ENCODE measurements at places on chromosomes 11 and 22.
A peak's percentile ranks its signal among the peaks of the same experiment; 100 is the strongest.

GRCh38 chr11:102451681-102452460 lies 694 bp downstream of the TMEM123 start:
- peak; percentile 61 for DNase-seq

DNA sequence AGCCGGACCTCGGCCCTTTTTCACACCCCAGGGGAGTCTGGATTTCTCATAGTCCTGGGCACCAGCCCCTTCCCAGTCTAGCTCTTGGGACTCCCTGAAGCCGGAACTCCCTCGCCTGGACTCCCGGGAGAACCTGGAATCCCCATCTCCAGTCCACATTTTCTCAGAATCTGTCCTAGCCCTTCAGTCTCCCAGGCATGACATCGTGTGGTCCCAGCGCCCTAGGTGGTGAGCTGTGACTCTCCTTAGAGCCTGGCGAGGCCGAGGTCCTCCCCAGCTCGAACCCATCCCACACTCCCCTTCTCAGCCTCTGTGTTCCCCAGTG lies 673 bp upstream of the DUSP18 start:
- no peak for DNase-seq

DNA sequence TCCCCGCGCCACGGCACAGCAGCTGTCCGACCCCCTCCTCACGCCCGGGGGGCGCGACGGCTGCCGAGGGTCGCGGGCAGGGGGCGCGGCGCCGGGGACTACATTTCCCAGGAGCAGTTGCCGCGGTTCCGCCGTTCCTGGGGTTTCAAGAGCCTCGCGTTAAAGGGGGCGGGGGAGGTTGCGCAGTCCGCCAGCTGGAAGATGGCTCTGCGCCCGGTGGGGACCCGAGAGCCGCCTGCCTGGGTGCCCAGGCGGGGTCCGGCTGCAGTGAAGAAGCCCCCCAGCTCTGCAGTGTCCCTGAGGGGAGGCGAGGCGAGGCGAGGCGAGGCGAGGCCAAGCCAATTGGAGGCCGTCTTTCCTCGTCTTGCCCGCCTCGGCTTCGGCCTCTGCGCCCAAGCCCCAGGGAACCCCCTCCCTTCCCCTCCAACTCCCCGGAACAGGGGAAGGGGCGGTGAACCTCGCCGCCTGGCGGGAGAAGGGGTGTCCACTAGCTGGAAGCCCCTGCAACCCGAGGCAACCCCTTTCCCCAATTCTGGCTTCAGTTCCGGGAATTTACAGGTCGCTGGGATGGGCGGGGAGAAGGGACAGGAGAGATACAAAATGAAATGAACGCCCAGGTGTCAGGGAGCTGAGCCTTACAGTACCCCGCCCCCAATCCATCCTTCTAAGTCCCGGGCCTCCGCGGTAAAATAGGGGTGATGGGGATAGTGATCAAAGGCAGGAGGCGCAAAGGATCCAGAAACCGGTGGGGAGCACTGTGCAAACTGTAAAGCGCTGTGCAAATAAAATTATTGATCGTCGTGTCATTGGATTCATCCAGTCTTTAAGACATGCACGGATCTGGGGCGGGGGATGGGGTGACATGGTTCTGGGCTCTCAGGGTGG lies 5.2 kb upstream of the GCAT start:
- DNase-seq, result no peak

DNA sequence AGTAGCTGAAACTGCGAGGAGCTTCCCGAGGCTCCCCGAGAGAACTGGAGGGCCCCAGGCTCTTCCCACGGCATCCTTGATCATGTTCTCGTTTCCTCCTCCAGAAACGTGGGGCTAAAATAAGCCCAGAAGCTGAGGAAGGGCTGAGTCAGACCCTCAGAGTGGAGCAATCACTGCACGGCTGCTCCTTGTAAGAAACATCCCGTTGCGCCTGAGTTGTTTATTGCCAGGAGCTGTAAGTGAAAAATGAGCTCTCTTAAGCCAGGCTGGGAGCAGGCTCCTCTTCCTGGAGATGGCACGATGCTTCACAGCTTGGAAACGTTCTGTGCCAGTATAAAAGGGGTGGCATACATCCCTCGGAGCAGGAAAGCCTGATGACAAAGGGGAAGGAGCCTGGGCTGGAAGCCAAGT lies 47.3 kb upstream of the SYN3 start:
- no peak for DNase-seq

- DNase-seq, result no peak
Measured at GRCh38 chr11:12359761-12360160, 17.6 kb upstream of the PARVA start.

GRCh38 chr11:119376197-119376847 lies 5.2 kb downstream of the USP2 start:
- DNase-seq, result no peak

- no peak for DNase-seq
Measured at GRCh38 chr11:45834298-45834756, 12.9 kb upstream of the CRY2 start.

- no peak for DNase-seq
Measured at GRCh38 chr22:22181341-22181850, 63.2 kb upstream of the VPREB1 start.

- no peak for DNase-seq
Measured at GRCh38 chr22:23565305-23565914, 14.7 kb downstream of the IGLL1 start.

DNA sequence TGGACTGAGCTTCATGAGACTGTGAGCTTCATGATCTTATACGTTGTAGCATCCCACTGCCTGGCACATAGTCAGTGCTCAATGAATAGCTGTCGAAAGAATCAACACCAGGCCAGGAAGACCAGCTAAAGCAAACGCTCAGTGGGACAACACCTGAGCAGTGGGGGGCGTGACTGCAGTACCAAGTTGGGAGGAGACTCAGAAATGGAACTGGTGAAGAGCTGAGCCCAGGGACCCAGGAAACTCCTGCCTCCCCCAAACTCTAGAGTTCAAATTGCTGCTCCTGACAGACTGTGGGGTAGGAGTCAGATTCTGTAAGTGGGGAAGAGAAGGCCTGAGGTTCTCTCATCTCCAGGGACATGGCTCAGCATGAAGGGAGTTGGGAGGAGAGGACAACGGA lies 59.3 kb downstream of the MORC2 start:
- DNase-seq, result no peak

GRCh38 chr22:49967706-49968208 lies 7.2 kb downstream of the PIM3 start:
- no peak for DNase-seq

DNA sequence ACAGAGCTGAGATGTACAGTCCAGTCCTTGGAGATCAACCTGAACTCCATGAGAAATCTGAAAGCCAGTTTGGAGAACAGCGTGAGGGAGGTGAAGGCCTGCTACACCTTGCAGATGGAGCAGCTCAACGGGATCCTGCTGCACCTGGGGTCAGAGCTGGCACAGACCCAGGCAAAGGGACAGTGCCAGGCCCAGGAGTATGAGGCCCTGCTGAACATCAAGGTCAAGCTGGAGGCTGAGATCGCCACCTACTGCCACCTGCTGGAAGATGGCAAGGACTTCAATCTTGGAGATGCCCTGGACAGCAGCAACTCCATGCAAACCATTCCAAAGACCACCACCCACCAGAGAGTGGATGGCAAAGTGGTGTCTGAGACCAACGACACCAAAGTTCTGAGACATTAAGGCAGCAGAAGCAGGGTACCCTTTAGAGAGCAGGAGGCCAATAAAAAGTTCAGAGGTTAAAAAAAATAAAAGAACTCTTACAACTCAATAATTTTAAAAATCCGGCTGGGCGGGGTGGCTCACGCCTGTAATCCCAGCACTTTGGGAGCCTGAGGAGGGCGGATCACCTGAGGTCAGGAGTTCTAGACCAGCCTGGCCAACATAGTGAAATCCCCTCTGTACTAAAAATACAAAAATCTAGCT lies 69.9 kb upstream of the RTL6 start:
- no peak for DNase-seq

- DNase-seq, result no peak
Measured at GRCh38 chr22:36985211-36985889, 33.9 kb downstream of the TST start.

DNA sequence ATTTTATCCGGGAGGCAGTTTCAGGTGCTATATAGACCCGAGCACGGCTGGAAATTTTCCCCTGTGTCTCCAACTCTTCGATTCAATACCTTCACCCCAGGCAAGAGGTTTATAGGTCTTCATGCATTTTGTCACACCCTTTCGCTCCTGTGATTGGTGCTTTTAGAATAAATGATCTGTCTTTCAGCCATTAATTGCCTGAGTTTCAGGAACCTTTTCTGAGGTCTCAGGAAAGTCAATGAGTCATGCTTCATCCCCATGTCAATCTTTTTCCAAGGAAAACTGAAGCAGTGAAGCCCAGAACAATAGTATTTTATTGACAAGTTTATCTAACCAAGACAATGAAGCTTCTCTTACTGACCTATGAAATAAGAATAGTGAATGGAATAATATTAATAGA lies 29.9 kb downstream of the FAM181B start:
- DNase-seq, result no peak

- DNase-seq, result no peak
Measured at GRCh38 chr22:50526834-50527801, 1.7 kb upstream of the SCO2 start.

GRCh38 chr11:68328374-68329091 lies 16.1 kb downstream of the LRP5 start:
- DNase-seq, result no peak

DNA sequence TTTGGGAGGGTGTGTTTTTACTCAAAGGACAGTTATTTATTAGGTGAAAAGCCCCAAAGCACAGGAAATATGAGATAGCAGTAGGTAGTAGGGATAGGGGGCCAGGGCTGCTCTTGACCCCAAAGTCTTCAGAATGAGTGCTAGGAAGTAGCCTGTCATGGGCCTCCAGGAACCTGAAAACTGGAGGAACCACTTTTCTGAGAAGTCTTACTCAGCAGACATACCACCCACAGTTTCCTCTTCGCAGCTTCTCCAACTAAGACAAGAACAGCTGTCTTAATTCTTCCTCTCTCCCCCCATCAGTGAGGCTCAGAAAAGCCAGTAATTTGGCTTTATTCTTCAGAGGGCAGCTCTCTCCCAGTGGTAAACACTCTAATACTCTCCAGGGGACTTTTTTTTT lies 84.0 kb upstream of the CTSC start:
- DNase-seq, result no peak

DNA sequence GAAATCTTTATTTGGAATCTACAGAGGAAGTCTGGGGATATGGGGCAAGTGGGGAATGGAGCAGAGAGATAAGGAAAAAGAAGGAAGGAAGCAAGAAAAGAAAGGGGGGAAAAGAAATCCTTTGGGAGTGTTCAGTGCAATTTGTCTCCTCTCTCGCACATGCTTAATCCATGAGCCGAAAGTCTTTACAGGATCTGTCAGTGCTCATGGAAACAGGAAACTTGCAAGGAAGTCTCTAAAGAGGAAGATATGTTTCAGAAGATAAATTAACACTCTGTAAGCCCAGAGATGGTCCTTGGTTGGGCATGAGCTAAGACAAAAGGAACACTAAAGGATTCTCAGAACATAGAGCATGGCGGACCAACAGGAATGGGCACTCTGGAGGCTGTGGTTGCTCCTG lies 47.9 kb upstream of the FLI1 start:
- no peak for DNase-seq

GRCh38 chr22:33381531-33382406 lies 323.6 kb upstream of the SYN3 start:
- no peak for DNase-seq

DNA sequence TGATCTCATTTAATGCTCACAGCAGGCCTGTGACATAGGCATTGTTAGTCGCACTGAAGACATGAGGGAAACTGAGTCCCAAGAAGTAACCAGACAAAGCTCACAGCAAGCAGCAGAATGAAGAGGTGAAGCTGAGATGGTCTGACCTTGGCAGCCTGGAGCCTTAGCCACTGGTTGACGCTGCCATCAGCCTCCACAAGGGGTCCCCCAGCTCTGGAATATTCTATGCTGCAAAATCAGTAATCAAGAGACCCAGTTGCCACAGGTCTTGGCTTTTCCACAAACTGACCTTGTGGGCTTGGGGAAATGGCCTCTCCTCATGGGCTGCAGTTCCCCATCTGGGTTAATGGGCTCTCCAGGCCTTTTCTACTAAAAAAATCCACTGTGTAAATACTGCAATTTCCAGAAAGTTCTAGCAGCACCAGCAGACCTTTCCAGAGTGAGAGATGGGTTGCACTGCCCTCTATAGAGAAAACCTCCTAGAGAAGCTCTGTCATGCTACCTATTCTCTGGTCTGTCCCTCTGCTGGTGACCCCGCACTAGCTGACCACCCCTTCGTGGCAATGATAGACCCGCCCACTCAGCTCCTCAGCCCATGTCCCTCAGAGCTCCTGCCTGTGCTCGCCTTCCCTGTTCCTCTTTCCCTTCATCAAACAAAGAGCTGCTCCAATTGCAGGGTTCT lies 22.6 kb upstream of the ISX start:
- DNase-seq, result no peak

- DNase-seq, result no peak
Measured at GRCh38 chr22:46533070-46533833, 4.2 kb downstream of the CELSR1 start.

GRCh38 chr22:49432897-49433443 lies 394.7 kb downstream of the BRD1 start:
- no peak for DNase-seq

GRCh38 chr11:115696563-115696962 lies 192.3 kb upstream of the CADM1 start:
- no peak for DNase-seq

GRCh38 chr11:131504199-131504949 lies 134.0 kb downstream of the NTM start:
- no peak for DNase-seq
